ENCODE measurements at places on chromosomes 13 and 19. TPM values are rescaled to one million over a fixed set of nuclear protein-coding genes. Genes with fewer than 3 reads are reported as not detected.

Gene TEX29
- total RNA-seq, result not detected

Gene ZNF846
- total RNA-seq, result 12.4 TPM

Gene ATXN8OS
- total RNA-seq, result not detected

Gene MEF2B
- not detected for total RNA-seq

Gene SLC6A16
- 0.12 TPM for total RNA-seq

Gene SYDE1
- 23.3 TPM for total RNA-seq

Gene CEACAM16
- total RNA-seq, result not detected

Gene SOHLH2
- not detected for total RNA-seq

Gene NLRP5
- total RNA-seq, result not detected

Gene JOSD2
- total RNA-seq, result 39.0 TPM

Gene FGF21
- total RNA-seq, result not detected

DNA sequence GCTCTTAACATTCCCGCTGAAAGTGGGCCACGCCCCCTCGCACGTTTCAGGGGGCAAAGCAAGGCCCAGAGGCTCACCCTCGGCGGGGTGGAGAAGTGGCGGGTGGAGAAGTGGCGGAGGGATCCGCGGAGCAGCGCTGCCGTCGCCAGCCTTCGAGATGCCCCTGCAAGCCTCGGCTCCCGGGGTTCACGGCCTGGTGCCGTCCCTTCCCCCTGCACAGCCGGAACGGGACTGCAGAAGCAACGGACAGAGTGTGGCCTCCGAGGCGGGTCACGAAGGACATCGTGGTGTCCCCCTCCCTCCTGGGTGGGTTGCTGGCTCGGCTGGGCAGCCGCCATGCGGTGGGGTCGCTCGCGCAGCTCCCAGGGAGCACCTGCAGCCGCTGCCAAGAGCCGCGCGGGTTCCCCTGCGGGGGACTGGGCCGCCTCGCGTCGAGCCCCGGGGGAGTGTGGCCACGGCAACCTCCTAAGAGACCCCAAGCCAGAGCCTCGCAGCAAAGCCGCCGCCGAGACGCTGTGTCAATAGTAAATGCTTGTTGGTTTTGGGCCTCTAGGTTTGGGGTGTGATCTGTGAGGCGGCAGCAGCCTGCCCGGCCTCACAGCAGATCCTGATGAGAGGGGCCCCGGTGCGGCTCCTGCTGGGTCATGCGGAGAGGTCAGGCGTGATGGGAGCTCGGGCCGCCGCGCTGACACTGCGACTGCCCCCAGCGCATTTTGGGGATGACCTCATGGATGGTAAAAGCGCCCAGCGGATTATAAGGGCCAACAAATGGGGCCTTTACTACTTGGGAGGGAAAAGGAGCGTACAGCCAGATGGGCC lies 5.5 kb downstream of the TPGS1 start:
- DNase-seq, result no peak

DNA sequence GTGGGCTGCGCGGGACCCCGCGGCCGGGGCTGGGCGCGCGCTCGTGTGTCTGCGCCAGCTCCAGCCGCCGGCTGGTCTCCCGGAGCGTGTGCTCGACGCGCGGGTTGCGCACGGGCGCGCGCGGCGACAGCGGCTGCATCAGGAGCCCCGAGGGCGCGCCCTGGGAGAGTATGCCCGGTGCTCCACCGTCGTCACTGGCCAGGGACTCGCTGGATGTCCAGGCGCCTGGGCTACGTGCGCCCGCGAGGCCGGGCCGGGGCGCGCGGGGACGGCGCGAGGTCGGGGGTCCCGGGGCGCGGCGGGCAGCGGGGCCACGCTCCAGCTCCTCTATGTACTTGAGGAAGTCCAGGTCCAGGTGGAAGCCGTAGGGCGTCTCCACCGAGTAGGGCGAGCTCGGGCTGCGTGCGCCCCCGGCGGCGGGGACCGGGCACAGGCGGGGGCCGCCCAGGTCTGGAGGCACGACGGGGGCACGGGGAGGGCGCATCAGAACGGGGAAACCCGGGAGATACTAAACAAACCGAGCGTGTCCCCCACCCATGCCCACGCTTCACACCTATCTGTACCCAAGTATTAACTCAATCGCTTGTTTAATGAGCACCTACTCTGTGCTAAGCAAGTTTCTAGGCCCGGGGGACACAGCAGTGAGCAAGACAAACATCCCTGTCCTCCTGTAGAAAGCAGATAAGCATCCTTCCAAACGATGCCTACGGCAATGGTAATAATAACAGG lies 7.6 kb downstream of the KANK3 start:
- DNase-seq, result no peak

GRCh38 chr13:51958217-51958547 lies 53.1 kb downstream of the ATP7B start:
- no peak for DNase-seq

GRCh38 chr19:15280915-15281683 lies 48.9 kb upstream of the EPHX3 start:
- peak; percentile 82 for DNase-seq

DNA sequence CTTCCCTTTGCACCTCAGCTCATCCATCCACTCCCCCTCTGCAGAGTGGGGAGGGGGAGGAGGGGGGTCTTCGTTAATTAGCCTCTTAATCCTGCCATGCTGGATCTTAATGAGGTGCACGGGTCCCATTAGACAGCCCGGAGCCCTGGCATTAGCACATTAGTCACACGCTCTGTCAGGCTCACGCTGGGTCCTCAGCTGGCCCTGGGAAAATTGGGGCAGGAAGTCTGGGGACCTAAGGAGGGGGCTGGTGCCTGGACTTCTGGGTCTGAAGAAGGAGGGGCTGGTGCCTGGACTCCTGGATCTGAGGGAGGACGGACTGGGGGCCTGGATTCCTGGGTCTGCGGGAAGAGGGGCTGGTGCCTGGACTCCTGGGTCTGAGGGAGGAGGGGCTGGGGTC lies 444 bp upstream of the NCCRP1 start:
- DNase-seq, result no peak

DNA sequence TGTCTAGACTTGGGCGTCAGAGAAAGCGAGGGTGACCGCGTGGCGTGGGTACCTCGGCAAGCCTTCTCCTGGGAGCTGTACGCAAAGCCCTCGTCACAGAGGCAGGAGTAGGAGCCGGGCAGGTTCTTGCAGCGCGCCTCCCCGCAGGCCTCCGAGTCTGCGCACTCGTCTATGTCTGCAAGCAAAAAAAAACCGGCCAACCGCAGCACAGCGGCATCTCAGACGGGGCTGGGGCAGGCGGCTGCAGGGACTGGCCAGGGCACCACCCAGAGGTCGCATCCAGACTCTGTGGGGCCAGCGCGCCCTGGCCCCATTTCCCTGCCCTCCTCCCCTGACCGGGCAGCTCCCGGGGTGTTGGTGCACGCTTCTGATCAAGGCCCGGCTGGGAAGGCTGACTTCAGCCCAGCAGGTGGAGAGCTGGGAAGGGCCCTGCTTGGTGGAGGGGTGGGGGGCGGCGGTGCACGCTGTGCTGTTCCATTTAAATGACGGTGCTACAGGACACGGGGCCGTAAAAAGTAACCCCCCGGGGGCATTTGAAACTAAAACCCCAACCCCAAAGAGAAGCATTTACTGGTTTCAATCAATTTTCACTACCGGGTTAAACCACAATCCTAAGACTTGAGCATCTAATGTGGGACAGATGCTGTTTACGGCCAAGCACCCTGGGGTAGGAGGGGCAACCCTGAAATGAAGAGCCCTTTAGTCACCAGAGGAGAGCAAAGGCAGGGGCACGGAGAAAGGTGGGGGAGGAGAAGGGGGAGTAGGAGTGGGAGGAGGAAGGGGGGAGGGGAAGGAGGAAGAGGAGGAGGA lies 28.2 kb downstream of the GAS6 start:
- DNase-seq, result peak; percentile 82

- DNase-seq, result no peak
These were observed 1362.0 kb downstream of the PCDH9 start for GRCh38 chr13:65868099-65868498.

DNA sequence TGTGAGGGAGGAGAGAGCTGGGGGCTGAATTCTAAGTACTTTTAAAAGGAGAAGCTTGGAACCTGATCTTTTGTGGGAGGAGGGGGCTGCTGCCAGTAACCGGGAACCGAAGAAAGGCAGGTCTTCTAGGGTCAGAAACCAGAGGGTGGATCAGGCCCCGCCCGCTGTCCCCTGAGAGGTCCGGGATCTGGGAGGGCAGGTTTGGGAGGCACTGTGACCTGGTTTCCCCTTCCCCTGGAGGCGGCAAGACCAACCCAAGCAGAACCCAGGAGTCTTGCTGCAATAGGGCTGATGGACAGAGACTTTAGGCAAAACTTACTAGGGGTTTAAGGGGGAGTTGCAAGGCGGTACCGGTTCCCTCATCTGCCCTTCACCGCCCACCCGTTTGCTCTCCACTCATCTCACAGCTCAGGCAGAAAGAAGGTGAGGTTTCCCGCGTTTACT lies 707 bp upstream of the KLK8 start:
- DNase-seq, result no peak

DNA sequence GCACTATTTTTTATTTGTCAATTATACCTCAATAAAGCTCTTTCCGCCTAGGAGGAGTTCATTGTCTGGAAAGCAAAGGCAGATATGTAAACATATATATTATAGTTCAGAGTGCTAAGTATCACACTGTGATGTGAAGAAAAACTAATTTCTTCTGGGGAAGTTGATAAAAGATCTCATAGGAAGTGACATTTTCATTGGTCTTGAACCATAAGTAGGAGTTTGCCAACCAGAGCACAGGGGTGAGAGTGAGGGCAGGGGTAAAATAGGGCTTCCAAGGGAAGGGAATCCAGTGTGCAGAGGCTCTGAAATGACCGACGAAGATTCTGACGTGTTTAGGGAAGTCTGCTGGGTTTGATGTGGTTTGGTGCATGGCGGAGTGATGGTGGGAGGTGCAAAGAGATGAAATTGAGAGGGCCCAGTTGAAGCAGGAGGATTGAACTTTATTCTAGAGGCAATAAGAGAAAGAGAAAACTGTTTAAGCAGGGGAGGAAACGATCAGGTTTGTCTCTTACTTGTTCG lies 780 bp upstream of the GTF2F2 start:
- DNase-seq, result peak; percentile 61

GRCh38 chr13:36108342-36108741 lies 22.8 kb downstream of the DCLK1 start:
- DNase-seq, result no peak

DNA sequence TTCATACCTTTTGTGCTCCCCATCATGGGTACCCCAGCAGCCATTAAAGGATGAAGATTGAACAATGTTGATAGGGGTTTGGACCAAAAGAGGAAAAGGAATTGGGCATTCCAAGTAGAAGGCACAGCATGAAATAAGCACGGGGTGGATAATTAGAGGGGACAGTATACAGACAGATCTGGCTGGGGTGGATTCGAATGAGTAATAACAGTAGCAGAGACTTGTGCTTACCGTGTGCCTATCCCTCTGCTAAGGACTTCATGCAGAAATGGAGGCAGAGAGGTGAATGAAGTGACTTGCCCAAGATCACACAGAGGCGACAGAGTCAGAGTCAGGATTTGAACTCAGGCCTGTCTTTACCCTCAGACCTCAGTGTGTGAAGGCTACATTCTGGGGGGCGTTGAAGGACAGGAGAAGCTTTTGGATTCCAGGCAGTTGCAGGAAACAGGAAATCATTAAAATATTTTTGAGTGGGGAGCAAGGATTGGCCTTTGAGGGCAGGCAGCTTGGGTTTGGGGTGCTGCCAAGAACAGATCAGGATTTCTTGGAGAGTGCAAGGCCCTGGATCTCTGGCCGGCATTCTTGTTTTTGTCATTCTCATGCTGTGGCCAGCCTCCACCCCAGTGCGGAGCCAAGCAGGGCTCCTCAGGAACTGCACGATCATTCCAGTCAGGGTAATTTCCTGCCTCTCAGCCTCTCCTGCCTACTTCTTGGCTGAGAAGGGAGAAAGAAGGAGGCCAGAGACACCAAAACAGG lies 18.7 kb downstream of the PAF1 start:
- peak; percentile 85 for DNase-seq

DNA sequence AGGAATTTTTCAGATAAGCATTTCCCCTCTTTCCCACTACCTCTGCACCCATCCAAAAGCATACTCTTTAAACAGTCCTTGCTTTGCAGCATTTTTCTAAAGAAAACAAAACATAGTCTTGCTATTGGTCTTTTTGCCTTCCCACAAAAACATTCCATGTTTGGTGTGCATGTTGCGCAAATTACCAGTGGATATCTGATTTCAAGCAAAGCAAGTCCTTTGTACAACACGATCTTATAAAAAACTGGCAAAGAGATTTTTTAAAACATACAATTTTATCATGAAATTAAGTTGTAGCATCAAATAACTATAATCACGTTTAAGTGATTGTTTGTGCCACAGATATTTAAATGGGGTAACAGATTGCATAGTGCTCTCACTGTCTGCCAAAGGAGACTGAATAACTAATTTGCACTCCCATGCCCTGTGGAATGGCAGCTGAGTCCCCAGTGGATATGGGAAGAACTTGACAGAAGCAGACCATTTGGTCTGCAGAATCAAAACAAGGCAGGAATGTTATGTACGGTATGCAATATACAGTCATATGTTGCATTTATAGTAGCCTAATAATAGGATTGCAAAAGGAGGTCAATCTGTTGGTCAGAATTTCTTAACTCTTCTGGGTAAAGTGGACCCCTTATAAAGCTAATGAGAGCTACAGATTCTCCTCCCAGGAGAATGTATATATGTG lies 285.7 kb downstream of the TBC1D4 start:
- no peak for DNase-seq

DNA sequence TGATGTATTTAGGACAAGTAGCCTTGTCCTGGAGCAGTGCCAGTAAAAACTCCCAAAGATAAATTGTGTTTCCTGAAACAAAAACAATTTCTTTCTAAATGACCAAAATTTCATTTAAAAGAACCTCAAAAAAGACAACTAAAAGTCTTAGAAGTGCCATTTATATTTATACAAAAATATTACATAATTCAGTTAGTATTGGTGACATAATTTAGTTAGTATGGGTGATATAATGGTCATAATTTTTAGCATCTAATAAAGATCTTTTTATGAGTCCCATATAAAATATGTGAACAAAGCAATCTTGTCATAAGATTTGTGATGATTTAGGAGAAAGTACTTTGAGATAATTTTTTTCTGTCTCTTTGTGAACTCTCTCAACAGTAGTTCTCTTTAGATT lies 76.0 kb downstream of the ELF1 start:
- DNase-seq, result no peak

GRCh38 chr13:37587236-37587635 lies 11.3 kb downstream of the POSTN start:
- DNase-seq, result no peak

GRCh38 chr13:32515246-32515645 lies 23.3 kb downstream of the N4BP2L2 start:
- DNase-seq, result no peak

GRCh38 chr19:47781590-47782262 lies 3.2 kb downstream of the SELENOW start:
- no peak for DNase-seq

- DNase-seq, result no peak
These were observed 79.5 kb downstream of the KCNRG start for GRCh38 chr13:50094615-50095293.

- DNase-seq, result peak; percentile 3
These were observed 371.3 kb downstream of the COG6 start for GRCh38 chr13:40026741-40027140.

Data from RPMI7951 (cell line).